ENCODE measurements at places on chromosomes 11 and 22.

GRCh38 chr11:47860536-47860935, 12.4 kb upstream of the NUP160 start:
- no peak for DNase-seq

DNA sequence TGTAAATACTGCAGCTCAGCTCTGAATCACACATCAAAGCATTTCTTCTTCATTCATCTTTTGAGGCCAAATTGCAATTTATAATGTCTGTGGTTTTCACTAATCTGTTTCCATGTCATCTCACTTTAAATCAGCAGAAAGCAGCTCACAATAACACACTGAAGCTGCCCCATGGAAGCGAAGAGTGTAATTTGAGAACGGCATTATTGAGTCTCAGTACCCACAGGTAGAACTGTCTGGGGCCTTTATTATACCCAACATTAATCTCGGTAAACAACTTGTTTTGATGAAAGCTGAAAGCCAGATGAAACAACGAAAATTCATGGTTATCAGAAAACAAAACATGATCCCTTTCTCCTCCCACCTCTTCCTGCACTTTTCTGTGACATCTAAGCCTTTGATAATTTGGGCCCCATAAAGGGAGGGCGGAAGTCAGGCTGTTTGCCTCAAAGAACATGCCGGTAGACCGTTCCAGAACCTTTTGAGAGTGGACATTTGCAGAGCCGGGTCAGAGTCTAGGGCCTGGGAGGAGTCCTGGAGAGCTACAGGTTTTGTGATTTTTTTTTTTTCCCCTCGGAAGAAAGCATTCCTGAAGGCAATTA, 68.2 kb upstream of the SESN3 start:
- DNase-seq: peak; percentile 81

GRCh38 chr11:119912229-119912628, 183.2 kb upstream of the NECTIN1 start:
- DNase-seq: no peak

- DNase-seq: no peak
Measured at GRCh38 chr11:13216711-13217075, 60.9 kb upstream of the BMAL1 start.

- DNase-seq: no peak
Measured at GRCh38 chr11:128553662-128554362, 33.5 kb downstream of the ETS1 start.

DNA sequence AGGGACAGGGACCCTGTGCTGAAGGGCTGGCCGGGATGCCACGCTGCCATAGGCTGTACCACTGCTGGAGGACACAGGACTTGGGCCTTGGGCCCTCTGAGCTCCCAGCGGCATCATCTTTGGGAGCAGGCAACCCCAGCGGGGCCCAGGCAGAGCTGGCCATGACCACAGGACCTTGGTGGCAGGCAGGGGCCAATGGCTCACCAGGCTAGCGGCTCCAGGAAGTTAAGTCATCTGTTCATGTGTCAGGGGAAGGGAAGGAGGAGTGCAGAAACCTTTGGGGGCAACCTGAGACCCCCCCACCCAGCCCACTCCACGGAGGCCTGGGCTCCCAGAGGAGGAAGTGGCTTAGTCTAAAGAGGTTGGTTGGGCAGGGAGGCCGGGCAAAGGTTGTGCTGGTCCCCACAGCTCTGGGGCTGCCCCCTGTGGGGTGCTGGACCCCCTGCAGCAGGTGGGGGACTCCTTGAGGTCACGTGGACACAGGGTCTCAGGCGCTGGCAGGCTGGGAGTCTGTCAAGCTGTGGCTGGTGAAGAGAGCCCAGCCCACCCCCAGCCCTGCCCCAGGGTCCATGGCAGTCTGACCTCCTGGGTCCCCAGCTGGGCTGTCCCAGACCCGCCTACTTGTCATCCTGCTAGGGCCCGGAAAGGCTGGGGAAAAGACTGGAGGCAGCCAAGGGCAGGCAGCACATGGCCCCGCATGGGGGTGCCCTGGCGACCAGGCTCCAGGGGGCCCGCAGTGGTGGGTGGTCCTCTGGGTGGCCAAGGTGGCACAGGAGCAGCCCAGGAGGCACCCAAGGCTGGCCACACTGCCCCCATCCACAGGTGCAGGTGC, 184.3 kb downstream of the IGLL1 start:
- no peak for DNase-seq

Data from astrocyte (in vitro differentiated cells and primary cell).